ENCODE measurements at places on chromosomes 3 and 15. TPM values are rescaled to one million over a fixed set of nuclear protein-coding genes. Genes with fewer than 3 reads are reported as not detected.

ESYT3 gene
- 3.5 TPM for polyA plus RNA-seq

GRCh38 chr3:2934541-2934940 is 175.6 kb downstream of the IL5RA start:
- DNase-seq: no peak

AGBL1 gene
- polyA plus RNA-seq: not detected

DNA sequence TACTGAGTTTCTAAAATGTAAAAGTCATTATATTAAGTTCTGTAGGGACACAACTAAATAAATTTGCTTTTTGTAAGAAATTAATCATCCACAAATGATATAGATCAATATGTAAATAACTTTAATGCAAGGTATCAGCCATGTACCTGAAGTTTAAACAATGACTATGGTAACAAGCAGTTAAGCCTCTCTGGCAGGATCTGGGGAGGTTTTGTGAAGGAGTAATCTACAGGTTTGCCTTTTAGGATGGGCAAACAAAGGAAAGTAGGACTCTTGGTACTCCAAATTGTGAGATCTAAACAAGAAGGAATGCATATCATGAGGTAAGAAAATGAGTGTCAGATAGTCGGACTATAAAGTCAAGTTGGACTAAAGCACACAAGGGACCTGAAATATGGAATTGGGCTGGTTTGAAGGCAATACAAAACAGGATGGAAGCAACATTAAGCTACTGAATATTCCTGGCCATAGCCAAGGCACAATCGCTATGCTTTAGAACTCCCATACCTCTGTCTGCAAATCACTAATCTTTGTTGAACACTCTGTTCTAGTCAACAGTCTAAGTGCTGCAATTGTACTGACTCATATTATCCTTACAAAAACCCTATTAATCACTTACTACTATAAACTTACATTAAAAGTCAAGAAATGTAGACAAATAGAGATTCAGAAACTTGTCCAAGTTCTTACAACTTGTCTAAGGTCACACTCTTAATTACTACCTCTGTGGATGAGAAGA is 412.8 kb downstream of the DIPK2A start:
- DNase-seq: peak; percentile 4

DNA sequence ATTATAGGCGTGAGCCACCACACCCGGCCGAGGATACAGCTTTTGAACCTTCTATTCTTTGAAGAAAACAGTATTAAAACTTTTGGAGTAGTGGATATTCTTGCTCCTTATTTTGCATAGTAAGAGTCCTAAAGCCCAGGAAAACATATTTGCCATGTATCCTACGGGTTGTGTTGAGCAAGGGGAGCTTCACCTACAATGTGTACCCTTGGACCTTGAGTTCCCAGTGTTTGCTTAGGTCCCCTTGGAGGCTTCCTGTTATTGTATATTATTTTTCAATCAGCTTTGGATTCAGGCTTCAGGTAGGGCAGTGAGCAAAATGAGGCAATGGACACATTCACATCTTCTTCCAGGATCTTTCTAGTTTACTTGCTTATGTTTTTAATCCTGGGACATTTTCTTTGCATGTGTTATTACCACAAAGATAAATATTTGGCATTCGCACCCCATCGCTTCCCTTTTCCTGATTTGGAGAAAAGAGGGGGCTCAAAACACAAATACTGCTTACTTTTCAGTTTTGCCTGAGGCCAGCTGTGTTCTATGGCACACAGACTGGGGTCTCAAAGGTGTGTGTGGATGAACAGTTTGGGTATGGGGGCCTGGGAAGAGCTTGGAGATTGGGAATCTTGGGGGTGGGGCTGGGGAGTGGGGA is 88.7 kb downstream of the FNDC3B start:
- DNase-seq: no peak

Data from GM23338 (cell line).